ENCODE measurements at places on chromosomes 5 and 9.
A peak's percentile ranks its signal among the peaks of the same experiment; 100 is the strongest.

DNA sequence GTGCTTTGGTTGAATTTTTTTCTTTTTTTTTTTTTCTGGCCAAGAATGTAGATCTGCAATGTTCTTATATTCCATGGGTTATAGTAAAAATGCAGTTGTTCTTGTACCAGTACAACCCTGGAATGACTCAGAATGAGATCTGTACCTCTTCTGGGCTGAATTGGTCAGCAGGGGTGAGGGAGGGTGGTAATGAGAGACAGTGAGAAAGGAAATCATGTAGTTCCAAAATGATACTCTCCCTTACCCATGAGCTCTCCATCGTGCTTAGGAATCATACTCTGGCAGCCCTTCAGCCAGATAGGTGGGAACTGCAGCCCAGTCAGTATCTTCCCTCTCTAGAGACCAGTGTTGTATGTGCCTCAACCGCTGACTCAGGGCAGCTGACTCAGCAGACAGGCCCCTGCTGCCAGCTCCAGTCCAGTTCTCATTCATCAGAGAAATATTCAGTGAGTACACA is 2.1 kb upstream of the GLIS3 start:
- DNase-seq, result peak; percentile 94

GRCh38 chr5:6714226-6715041 is 1.2 kb downstream of the TENT4A start:
- DNase-seq, result peak; percentile 39

DNA sequence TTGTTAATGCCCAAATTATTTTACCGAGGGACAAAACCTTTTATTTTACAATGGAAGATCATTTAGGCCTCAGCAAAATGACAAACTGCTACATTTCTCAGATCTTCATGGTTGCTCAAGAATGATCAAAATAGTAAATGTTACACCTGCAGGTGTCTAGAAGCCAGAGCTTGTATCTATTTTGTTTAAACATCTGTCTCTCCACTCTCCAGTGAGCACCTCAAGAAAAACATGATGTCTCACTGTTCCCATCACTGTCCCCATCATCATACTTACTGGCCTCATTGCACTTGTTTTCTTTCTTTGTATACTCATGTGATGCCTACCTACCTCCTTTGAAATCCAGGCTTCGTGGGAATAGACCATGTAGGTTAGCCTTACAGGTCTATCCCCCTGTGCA is 149.6 kb downstream of the TTLL11 start:
- DNase-seq, result no peak

DNA sequence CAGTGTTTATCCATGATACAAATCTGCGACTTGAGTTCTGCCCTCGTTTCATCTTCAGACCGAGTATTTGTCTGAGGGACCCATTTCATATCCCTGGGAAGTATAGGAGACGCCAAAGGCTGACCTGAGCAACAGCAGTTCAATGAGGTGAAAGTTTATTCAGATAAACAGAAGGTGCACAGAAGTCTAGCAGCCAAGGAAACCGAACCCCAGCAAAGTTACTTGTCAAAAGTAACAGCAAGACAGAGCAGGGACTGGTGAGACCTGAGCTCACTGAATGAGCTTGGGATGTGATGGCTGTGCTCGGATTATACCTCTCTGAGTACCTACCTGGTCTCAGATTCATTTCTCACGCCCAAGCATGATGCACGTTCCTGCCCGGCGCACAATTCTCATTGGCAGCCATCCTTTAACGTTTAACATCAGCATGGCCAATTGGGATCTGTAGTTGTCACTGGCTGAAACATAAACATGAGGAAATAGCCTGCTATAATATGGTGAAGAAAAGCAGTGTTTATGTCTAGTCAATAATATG is 599 bp downstream of the LYRM7 start:
- no peak for DNase-seq

GRCh38 chr5:168916266-168916665 is 337.1 kb upstream of the PANK3 start:
- DNase-seq, result no peak

GRCh38 chr9:125889112-125889475 is 141.9 kb downstream of the PBX3 start:
- DNase-seq, result peak; percentile 31

DNA sequence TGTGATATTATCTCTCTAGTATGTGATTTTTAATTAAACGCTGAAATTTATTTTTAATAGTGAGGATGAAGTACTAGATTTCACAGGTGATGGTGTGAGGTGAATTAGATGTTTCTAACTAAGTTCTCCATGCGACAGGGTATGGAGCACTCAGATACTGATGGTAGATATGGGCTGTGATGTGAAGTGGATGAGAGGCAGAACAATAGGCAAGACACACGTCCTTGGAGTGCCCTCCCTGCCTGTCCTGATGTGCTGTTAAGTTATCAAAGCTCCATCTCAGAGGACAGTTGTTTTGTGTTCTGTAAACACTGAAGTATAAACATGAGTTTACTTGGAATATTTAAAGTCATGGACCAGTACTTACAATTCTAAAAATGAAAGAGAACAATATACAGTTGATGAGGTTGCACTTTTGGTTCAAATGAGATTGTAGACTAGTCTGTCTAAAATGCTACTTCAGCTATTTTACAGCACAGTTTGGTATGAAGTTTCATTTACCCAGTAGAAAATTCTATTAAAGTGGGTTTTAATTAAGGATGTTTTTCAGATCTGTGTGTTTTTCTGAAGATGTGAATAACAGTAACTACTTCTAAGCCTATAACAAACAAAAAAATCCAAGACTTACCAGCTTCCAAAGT is 64.2 kb downstream of the C7 start:
- DNase-seq, result no peak

DNA sequence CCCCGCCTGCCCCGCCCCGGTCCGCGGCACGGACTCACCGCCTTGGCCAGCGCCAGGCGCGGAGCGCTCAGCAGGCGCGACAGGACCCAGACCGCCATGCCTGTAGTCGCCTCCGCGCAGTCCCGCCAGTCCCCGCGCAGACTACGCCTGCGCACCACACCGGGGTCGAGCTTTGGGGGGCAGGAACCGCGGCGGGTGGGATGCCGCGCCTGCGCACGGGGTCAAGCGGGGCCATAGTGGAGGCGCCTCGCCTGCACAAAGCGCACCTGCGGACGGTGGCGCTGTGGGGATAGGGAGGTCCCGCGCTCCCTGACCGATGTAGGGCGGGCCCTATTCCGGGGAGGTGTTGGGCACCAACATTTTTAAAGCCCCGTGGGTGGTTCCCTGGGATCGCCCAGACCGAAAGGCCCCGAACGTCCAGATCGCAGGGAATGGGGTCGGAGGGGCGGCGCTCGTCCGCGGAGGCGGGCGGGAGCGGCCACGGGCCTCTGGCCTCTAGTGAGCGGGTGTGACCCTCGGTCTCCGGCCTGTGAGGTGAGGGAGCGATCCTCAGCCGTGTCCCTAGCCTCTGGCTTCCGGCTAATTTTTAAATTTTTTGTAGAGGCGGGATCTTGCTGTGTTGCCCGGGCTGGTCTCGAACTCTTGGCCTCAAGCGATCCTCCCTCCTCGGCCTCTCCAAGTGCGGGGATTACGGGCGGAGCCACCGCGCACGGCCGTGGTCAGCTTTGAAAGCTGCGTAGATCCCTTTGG is 70.8 kb upstream of the LPCAT1 start:
- DNase-seq, result peak; percentile 44

DNA sequence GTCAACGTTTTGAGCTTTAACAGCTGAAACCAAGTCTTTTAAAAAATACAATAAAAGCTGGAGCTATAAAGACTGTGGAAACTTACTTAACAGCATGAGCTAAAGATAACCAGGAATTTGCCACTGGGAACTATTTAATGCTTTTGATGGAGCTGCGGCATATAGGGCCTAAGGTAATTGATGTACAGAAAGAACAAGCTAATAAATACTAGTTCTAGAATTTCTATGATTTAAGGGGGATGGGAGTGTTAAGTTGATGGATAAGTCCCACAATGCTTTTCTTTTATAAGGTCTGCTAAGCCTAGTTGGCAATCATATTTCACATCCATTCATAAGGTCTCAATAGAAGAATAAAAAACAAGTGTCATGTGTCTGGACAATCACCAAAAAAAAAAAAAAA is 334.0 kb upstream of the DMAC1 start:
- DNase-seq, result no peak

- DNase-seq, result no peak
Measured at GRCh38 chr5:179488491-179488890, 61.9 kb upstream of the RUFY1 start.

- peak; percentile 98 for DNase-seq
Measured at GRCh38 chr9:129557192-129558036, 63.5 kb downstream of the C9orf50 start.

DNA sequence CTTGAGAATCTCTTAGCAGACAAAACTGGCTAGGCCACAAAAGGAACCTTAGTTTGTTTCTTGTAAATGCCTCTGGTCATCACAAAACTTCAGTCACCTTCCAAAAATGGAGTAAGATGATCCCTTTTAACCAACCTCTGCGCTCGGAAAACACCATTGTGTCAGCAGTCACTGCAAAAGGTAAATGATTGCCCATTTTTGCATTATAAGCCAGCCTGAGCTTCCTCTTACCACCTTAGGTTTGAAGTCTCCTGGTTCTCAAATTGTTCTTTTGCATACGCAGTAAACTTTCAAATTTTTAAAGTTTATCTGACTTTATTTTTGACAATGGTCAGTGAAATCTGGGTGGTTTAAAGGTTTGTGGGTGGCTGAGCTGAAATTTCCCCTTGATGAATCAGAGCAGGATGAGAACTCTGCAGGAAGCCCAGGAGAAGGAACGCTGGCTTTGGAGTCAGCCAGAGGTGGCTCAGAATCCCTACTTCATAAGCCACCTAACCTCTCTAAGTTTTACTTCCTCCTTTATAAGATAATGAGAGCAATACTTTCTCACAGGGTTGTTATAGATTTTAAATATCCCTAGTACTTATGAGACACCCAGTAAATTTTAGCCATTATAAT is 131.4 kb downstream of the MED10 start:
- DNase-seq, result no peak

DNA sequence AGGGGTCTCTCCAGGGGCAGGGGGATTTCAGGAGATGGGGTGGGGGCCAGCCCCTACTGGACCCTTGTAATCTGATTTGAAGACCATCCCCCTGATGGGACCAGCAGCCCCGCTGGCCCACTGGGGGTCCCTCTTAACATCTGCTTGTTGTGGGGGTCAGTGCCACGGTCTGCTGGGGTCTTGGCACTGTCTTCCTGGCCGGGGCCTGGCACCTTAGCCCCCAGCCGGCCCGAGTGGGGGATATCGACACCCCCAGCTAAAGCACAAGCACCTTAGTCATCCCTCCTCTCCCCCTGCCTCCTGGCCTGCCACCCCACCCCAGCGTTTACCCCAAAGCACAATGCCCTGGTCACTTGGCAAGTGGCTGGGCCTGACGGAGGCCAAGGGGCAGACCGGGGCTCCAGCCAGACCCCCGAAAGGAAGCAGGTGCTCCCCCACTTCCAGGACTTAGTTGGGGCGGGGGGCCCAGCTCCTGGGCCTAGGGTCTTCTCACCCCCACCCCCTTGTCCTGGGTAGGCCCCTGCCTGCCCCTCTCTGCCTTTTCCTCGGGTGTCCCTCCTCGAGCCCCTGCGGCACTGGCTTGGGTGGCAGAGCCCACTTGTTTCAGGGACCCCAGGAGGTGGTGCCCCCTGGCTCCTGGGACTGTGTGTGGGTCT is 1.4 kb upstream of the NFX1 start:
- no peak for DNase-seq

- no peak for DNase-seq
Measured at GRCh38 chr9:136211441-136212344, 6.8 kb upstream of the LHX3 start.

GRCh38 chr5:65834306-65834705 is 92.1 kb upstream of the ERBIN start:
- DNase-seq, result no peak

GRCh38 chr5:148497757-148498156 is 114.0 kb downstream of the FBXO38 start:
- no peak for DNase-seq

DNA sequence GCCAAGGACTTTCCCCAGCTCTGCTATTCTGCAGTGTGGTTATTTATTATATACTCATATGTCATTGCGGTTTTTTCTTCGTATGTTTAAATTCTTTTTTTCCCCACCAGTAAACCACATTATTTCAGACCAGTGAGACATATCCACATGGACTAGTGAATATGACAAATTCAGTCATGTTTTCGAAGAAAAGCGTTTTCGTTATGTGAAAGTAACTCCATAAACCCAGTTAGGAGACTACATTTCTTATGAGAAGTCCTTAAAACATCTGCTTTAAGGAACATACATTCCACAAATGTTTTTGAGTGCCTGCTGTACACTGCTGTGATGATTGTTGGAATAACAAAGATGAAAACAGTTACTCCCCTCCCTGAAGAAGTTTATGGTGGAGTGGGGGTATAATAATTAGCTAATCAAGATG is 591.8 kb upstream of the CLINT1 start:
- peak; percentile 33 for DNase-seq

DNA sequence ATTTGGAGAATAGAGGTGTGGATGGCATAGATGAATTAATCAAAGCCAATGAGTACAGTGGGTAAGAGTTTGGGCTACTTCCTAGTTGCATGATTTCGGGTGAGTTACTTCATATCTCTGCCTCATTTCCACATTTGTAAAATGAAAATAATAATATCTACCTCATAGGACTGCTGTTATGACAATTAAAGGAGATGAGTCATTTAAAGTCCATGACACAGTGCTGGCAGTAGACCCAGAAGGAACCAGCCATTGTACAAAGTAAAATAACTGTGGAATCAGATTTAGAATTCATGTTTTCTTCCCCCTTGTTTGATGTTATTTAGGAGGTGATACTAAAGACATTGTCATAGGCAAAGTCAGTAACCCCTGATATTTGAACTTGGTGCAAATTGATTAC is 139.5 kb upstream of the SLC27A6 start:
- DNase-seq, result no peak

DNA sequence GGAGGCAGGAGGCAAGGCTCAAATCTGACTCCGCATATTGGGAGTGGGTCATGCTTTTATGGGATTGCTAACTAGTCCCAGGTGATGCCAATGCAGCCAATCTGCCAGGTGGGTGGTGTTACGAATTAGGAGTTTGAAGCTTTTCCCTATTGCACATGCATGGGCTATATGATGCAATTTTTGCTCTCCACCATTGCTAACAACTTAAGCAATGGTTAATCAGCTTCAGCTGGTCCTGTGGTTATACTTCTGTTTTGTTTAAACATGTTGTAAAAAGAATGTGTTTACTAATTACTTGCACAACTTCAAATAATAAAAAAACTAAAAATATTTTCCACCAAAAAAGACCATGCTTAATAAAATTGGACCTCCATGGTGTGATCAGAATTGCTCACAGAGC is 55.7 kb downstream of the SHC3 start:
- no peak for DNase-seq

- DNase-seq, result no peak
Measured at GRCh38 chr5:15106530-15107283, 235.1 kb upstream of the ANKH start.

GRCh38 chr5:124697933-124698591 is 48.4 kb downstream of the ZNF608 start:
- no peak for DNase-seq

GRCh38 chr5:154101184-154101583 is 62.4 kb downstream of the MFAP3 start:
- no peak for DNase-seq

DNA sequence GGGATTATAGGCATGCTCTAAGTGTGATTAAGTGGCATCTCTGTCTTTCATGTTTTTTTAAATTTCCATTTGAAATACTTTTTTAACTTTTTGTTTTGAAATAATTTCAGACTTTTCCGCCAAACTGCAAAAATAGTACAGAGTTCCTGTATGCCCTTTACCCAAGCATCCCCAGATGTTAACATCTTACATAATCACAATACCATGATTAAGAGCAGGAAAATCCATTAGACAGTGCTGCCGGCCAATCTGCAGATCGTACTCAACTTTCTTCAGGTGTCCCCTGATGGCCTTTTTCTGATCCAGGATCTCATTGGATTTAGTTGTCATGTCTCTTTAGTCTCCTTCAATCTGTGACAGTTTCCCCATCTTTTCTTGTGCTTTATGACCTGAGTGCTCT is 49.0 kb downstream of the ERGIC1 start:
- DNase-seq, result no peak

Data from M059J (cell line).